ENCODE measurements at places on chromosomes 3 and 15. TPM values are rescaled to one million over a fixed set of nuclear protein-coding genes. Genes with fewer than 3 reads are reported as not detected.

The AADACL2 gene
- total RNA-seq: not detected

The SERINC4 gene
- total RNA-seq: not detected

The GOLGA6A gene
- total RNA-seq: under 0.01 TPM

The SPESP1 gene
- 2.9 TPM for total RNA-seq

The GOLGA8M gene
- under 0.01 TPM for total RNA-seq

The CD96 gene
- total RNA-seq: under 0.01 TPM

The PDZRN3 gene
- 18.3 TPM for total RNA-seq

The XIRP1 gene
- under 0.01 TPM for total RNA-seq

The IL17RD gene
- 2.2 TPM for total RNA-seq

The LCTL gene
- total RNA-seq: 1.4 TPM

The PLSCR4 gene
- total RNA-seq: 54.6 TPM

The KCNAB1 gene
- total RNA-seq: 0.36 TPM

The KLHL24 gene
- total RNA-seq: 142 TPM

The TMEM212 gene
- not detected for total RNA-seq

The SCG3 gene
- not detected for total RNA-seq

The HYKK gene
- total RNA-seq: 5.1 TPM

The RPL39L gene
- 9.1 TPM for total RNA-seq

The PGBD4 gene
- total RNA-seq: 1.8 TPM

The LRRC15 gene
- total RNA-seq: 3.6 TPM

The SLC25A26 gene
- 31.2 TPM for total RNA-seq

The RAD51 gene
- total RNA-seq: 1.8 TPM

The SMCO1 gene
- total RNA-seq: not detected

The XCR1 gene
- total RNA-seq: not detected

The SLC28A1 gene
- not detected for total RNA-seq

The STRA6 gene
- 0.36 TPM for total RNA-seq

The PLSCR1 gene
- total RNA-seq: 35.1 TPM

The KBTBD8 gene
- 3.8 TPM for total RNA-seq

The ACAN gene
- 12.7 TPM for total RNA-seq

The RETNLB gene
- not detected for total RNA-seq

The C3orf20 gene
- under 0.01 TPM for total RNA-seq

The OR5K2 gene
- not detected for total RNA-seq

The TMC3 gene
- not detected for total RNA-seq

The SLC22A14 gene
- 0.29 TPM for total RNA-seq

The DNAH12 gene
- under 0.01 TPM for total RNA-seq

The PLSCR5 gene
- not detected for total RNA-seq

The RNU5B-1 gene
- not detected for total RNA-seq

The LRRC34 gene
- 2.2 TPM for total RNA-seq

The SLC2A2 gene
- total RNA-seq: not detected

The CDCP1 gene
- total RNA-seq: 7.6 TPM

The CSK gene
- total RNA-seq: 30.6 TPM

The CDHR4 gene
- not detected for total RNA-seq

The EBLN2 gene
- total RNA-seq: 6.2 TPM

The CRTAP gene
- 360 TPM for total RNA-seq

The CLEC3B gene
- 48.9 TPM for total RNA-seq

The ZBED2 gene
- under 0.01 TPM for total RNA-seq

The IGSF11 gene
- total RNA-seq: under 0.01 TPM

The SLC27A2 gene
- total RNA-seq: not detected

The GOLGA8S gene
- under 0.01 TPM for total RNA-seq

The CCR9 gene
- total RNA-seq: not detected

The CD200 gene
- total RNA-seq: 1.5 TPM
